Stimulated activated CD4-positive, alpha-beta T cell treated with anti-CD3 and anti-CD28 coated beads, Interleukin-12 subunit alpha, Interleukin-12 subunit beta, amount 100 ng/mL, for 4 hours (primary cell): ENCODE measurements at places on chromosomes 12 and 14.

GRCh38 chr12:94925729-94926128 lies 77.8 kb downstream of the NDUFA12 start:
- no peak for DNase-seq

DNA sequence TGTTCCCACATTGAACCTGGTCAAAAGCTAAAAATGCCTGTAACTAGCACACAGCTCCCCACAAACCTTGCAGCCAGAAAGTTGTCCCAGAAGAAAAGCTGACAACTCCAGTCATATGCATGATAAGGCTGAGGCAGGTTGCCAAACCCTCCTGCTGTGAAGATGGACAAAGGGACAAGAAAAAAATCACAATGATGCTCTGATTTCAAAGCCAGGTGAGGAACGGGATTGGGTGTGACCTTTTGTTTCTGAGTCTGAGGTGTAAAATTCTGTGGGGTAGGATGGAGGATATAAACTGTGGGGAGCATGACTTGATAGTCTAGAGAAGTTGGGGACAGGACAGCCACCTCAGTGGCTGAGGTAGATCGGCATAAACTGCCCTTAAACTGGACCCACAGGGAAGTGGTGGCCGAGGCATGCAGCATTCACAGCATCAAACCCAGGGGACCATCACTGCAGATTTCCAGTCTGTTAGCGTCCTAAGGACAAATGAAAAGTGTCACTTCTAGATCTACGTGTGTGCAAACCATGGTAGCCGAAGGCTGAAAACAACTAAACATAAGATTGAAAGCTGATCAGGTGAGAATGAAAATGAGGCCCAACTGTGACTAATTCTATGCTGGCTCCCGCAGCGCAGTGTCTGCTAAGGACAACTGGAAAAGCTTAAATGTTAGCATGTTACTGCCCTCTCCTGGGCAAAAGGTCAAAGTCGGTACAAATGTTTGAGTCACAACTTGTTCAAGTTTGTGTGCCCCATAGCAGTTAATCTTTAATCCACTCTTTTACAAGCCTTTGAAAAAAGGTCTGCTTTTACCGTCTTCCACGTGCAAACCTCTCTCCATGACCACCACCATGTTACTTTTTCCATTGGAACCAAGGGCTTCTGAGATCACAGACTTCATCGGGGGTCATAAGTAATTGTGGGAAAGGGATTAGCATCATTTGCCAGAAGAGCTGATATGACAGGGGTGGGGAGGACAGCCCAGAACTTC lies 39.8 kb downstream of the GRIN2B start:
- no peak for DNase-seq

DNA sequence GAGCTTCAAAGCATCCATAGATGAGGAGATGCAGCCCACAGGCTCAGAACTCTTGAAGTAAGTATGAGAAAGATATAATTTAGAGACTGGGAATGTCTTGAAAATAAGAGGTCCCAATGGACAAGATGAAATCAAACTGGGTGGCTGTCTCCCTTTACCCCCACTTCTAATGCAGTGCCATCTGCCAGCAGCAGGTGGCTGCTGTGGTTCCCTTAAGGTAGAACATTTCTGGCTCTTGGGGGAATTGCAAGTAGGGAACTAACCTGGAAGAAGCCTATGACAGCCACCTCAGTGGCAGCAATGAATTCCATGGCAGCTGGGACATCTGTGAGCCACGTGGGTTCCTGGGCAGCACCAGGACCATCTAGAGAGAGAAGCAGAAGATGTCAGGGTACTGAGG lies 648 bp downstream of the ERP27 start:
- DNase-seq: no peak

DNA sequence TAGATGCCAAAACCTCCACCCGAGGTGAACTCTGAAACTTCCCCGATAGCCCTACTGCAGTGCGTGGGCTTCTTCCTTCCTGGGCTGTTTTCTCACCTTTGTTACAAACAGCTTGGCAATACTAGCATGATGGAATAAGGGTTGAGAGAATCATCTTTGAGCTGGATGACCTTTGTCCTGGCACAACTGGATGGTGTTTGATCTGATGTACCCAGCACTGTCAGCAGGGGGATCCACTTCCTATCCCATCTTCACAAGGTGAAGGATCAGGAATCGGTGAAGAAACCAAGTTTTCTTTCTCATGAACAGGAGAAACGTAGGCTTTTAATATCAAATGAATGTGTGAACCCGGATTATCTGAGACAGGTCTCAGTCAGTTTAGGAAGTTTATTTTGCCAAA lies 19.5 kb upstream of the LRRC10 start:
- DNase-seq: no peak

GRCh38 chr14:88258021-88258420 lies 65.0 kb downstream of the KCNK10 start:
- no peak for DNase-seq

GRCh38 chr12:27277846-27278260 lies 33.8 kb downstream of the STK38L start:
- no peak for DNase-seq

- no peak for DNase-seq
Measured at GRCh38 chr12:33330940-33331339, 108.7 kb downstream of the SYT10 start.

GRCh38 chr12:52010152-52010622 lies 3.4 kb downstream of the TAMALIN start:
- DNase-seq: no peak

DNA sequence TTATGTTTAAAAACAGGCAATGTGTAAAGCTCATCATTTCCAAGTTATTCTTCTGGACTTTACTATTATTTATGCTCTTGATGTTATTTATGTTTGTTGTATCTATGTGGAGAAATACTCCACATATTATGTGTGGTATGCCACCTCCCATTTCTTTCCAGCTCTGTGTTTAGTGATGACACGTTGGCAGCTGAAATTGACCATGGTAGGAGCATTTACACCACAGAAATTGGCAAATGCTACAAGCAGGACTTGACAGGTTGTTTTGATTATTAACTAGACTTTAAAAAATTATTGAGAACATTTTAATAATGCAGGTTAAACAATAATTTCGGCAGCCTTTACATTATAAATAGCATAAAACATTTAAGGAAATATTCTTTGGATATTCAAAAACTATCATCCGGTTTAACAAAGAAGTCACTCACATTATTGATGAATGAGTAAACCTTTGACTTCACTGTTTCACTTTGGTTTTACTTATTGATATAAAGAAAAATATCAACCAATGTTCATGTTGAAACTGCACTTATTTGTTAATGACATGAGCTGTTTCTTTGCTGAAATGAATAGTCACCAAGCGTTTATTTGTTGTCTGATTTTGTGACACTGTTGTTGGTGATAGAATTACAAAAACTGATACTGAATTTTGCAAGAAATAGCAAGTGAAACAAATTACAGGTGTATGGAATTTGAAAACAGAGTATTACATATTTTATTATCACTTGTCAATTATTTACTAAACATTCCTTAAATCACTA lies 76.8 kb downstream of the HMGA2 start:
- no peak for DNase-seq

- DNase-seq: no peak
Measured at GRCh38 chr12:4037747-4038312, 164.6 kb upstream of the PARP11 start.

DNA sequence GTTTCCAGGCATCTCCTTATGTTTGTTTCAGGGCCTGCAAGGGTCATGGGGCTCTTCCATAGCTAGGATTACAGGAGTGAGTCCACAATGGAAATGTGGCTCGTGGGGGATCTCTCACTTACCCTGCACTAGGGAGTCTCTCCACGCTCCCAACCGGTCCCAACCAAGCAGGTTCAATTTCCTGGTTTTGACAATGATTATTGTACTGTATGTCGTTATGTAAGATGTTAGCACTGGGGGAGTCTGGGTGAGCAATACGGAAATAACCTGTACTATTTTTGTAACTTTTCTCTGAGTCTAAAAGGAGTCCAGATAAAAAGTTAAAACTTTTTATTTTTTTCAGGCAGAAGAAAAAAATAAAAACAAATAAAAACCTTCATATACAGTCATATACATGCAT lies 325.7 kb upstream of the RGS6 start:
- DNase-seq: no peak

DNA sequence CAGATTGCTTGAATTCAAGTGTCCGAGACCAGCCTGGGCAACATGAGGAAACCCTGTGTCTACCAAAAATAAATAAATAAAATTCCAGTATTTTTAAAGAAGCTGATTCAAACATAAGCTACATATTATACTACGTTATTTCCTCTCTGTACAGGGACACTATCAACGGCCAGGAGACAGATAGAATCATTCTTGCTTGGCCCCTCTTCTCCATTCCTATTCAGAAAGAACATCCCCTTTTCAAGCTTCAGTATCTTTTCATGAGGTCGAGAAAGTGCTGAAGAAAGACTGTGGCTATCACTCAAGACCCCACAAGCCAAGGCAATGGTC lies 314 bp upstream of the DHRS7 start:
- DNase-seq: no peak

DNA sequence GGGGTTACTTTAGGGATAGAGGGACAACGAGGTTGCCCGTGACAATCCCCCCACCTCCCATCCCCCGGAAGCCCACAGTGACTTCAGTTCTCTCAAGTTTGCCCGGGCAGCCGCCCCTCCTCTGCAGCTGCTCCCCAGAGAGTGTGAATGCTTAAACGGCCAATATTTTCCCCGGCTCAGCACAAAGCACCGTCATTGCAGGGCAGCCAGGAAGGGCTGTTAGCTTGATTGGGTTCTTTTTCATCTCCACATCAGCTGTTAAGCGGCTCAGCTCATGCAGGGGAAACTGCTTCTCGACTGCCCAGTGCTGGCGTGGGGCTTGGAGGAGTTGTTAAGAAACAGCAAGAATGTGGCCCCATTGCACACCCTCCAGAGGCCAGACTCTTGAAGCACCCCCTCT lies 120.5 kb upstream of the NCOR2 start:
- no peak for DNase-seq

GRCh38 chr12:63841571-63841970 lies 2.9 kb upstream of the SRGAP1 start:
- DNase-seq: no peak

GRCh38 chr12:11896417-11896929 lies 174.3 kb upstream of the BCL2L14 start:
- DNase-seq: no peak

DNA sequence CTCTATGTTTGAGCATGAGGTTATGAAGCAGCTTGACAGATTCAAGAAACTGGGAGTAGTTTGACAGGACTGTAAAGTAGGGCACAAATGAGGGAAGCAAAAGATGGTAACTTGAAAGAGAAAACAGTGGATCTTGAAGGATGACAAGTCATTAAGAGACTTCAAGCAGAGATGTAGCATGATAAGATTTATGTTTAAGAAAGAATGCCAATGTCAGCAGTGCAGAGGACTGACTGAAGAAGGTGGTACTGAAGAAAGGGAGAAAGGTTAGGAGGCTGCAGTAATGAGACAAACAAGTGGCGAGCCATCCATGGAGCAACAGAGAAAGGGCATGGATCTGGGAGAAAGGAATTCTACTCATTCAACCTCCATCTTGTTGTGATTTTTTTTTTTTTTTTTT lies 120.2 kb upstream of the RAP1B start:
- DNase-seq: no peak

- no peak for DNase-seq
Measured at GRCh38 chr12:108800591-108800990, 56.8 kb downstream of the SSH1 start.

DNA sequence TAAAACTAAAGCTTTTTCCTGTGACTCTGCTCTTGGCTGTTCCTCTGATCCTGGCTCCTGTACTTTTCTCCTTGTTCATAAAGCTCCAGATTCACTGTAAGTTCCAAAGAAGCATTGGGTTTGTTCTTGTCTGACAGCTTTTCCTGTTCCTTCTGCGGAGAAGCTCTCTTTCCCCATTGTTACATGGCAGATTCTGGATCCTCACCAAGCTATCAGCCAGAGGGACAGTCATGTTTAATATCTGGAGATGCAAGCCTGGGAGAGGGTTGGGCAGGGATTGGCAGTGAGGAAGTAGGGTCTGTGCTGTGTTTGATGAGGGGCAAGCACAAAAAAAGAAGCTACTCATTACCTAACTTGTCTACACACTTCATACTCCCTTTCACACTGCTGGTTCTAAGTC lies 107.9 kb downstream of the AKAP6 start:
- no peak for DNase-seq

DNA sequence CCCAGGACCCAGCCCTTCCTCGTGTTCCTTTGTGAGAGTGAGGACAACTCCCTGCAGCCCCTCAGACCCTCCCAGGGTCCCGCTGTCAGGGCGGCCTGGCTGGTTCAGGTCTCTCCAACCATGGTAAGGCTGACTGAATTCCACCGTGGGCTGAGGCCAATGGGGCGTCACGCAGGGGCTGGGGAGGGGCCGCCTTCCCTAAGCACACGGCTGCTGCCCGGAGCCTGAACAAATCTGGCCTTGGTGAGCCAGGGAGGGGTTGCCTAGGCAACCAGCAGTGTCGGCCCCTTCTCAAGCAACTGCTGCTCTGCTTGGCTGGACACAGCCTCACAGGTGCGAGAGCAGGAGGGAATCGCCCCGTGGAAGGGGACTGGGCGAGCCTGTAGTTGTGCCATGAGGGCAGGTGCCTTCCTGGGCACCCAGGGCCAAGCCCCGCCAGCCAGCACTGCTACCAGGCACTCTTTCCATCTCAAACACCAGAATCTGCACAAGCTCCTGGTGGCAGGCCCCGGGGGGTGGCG lies 37.0 kb upstream of the GALNT9 start:
- DNase-seq: no peak

DNA sequence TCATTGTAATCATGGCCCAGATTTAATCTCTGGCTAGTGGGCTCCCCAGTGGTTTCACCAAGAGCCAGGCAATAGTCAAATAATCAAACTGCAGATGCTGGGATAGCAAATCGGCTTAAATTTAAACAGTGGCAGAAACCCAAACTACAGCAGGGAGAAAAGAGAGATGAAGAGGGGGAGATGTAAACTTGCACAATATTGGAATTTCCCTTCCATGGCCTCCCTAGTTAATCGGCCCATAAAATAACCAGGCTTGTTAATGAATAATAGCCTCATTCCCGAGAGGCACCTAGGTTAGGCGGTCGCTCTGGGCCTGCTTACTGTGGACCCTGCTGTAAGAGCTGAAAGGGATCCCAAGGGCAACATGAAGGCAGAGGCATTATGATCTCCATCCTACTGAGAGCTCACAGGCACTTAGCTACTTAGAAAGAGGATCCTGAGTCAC lies 116.2 kb downstream of the NUAK1 start:
- DNase-seq: no peak

- no peak for DNase-seq
Measured at GRCh38 chr14:39488600-39488999, 56.4 kb upstream of the FBXO33 start.

GRCh38 chr12:83574142-83574541 lies 887.4 kb downstream of the TMTC2 start:
- no peak for DNase-seq

- peak; percentile 46 for DNase-seq
Measured at GRCh38 chr14:81436296-81437138, 36.4 kb upstream of the STON2 start.

DNA sequence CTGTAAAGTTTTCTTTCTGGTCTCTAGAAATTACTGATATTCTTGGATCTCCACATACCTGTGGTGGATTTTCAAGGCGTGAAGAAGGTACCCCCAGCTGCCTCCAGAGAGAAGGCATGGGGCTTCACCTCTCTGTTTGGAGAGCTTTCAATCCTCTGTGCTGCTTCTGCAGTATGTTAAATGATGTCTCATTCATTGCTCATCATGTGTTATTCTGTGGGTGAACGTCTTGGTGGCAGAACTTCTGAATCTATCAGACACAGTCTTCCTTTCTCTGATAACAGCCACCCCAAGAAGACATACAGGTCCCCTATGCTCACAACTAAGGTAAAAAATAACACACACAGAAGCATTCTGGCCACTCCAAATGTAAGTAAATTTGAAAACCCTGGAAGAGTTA lies 221.3 kb upstream of the TMEM260 start:
- DNase-seq: no peak

- no peak for DNase-seq
Measured at GRCh38 chr14:65208548-65208947, 106.2 kb upstream of the MAX start.
